Pancreas (tissue), 10 donors: ENCODE measurements at places on chromosomes 11 and 22.
A peak's percentile ranks its signal among the peaks of the same experiment; 100 is the strongest.

- H3K27ac ChIP-seq, result no peak overlapping the region
- H3K4me1 ChIP-seq, result no peaks in the 10 kb centered on the region
- no peaks in the 10 kb centered on the region for H3K36me3 ChIP-seq
- H3K4me3 ChIP-seq, result no peak overlapping the region
Measured at GRCh38 chr11:113496026-113496651, 20.9 kb upstream of the DRD2 start.

DNA sequence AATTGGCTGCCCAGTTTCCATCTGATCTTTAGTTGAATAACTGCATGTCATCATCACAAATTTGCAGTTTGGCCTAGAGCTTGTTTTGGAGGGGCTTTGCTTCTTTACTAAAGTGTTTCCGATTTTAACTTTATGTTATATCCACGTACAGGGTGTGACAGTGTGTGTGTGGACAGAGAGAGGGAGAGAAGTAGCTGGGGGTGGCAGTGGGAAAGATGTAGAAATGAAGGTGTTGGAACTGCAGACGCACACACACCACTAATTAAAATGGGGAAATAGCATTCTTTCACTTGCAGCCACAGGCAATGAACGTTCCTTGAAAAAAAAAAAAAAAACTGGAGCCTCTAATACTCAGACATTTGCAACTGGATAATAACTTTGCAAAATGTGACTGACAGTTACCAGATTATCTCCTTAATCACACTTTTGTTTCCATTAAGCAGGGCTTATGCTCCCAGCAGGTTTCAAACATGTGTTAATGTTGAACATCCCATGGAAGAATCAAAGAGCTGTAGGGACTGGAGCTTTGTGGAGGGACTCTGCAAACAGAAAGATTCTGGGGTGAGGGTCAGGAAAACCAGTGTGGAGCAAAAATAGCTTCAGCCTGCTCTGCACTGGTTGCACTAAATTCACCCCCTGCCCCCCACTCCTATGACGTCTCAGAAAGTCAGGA, 238.1 kb upstream of the TENM4 start:
- no peak overlapping the region for H3K4me3 ChIP-seq
- no peaks in the 10 kb centered on the region for H3K4me1 ChIP-seq
- no peak for DNase-seq
- no peak overlapping the region for H3K27ac ChIP-seq
- no peaks in the 10 kb centered on the region for H3K36me3 ChIP-seq
- no peaks in the 10 kb centered on the region for H3K27me3 ChIP-seq

DNA sequence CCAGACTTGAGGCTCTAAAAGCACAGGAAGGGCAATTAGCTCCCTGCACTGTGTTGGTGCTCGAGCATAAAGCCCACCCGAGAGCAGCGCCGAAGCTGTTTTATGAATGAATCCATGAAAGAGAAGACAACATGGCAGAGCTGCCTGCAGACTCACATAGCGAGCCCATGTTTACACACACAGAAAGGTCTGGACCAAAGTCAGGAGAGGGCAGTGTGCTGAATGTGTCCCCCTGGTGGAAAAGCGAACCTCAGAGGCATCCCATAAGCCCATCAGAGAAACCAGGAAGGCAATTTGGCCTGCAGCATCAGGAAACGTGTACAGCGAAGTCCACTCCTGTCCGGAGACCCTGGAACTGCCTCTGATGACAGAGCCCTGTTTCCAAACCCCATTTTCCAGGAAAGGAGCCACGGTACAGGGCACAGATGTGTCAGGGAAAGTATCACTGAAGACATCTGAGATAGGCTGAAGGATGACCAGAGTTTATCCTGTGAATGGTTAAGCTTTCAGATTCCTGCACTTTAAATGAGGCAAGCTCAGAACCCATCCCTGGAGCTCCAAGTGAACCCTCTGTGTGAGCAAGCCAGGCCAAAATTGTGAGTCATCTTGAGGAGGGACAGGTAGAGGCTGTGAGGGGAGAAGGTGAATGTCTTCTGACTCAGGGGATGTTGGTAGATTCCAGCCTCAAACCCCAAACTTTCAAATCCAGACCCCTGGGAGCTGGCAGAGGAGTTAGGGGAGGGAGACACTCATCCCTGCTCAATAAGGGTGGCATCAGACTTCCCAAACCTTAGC, 36.9 kb downstream of the CHRDL2 start:
- H3K4me1 ChIP-seq, result peaks cover 20% of the 10 kb centered on the region
- no peaks in the 10 kb centered on the region for H3K36me3 ChIP-seq
- H3K4me3 ChIP-seq, result no peak overlapping the region
- no peaks in the 10 kb centered on the region for H3K27me3 ChIP-seq
- H3K27ac ChIP-seq, result no peak overlapping the region

GRCh38 chr11:113142508-113142907, 171.9 kb upstream of the TTC12 start:
- no peaks in the 10 kb centered on the region for H3K27me3 ChIP-seq
- no peaks in the 10 kb centered on the region for H3K4me1 ChIP-seq
- no peak overlapping the region for H3K27ac ChIP-seq
- H3K4me3 ChIP-seq, result no peak overlapping the region
- DNase-seq, result no peak
- no peaks in the 10 kb centered on the region for H3K36me3 ChIP-seq

GRCh38 chr11:27184458-27185312, 144.1 kb downstream of the BBOX1 start:
- no peaks in the 10 kb centered on the region for H3K27me3 ChIP-seq
- no peak overlapping the region for H3K4me3 ChIP-seq
- no peaks in the 10 kb centered on the region for H3K36me3 ChIP-seq
- no peak overlapping the region for H3K27ac ChIP-seq
- DNase-seq, result no peak
- peaks cover 11% of the 10 kb centered on the region for H3K4me1 ChIP-seq

- H3K27me3 ChIP-seq, result no peaks in the 10 kb centered on the region
- DNase-seq, result no peak
- no peaks in the 10 kb centered on the region for H3K36me3 ChIP-seq
- no peaks in the 10 kb centered on the region for H3K4me1 ChIP-seq
Measured at GRCh38 chr11:1269957-1270356, 39.5 kb downstream of the TOLLIP start.

GRCh38 chr11:74468936-74469335, 1.6 kb upstream of the KCNE3 start:
- DNase-seq, result no peak
- no peaks in the 10 kb centered on the region for H3K27me3 ChIP-seq
- H3K4me3 ChIP-seq, result no peak overlapping the region
- H3K36me3 ChIP-seq, result no peaks in the 10 kb centered on the region

DNA sequence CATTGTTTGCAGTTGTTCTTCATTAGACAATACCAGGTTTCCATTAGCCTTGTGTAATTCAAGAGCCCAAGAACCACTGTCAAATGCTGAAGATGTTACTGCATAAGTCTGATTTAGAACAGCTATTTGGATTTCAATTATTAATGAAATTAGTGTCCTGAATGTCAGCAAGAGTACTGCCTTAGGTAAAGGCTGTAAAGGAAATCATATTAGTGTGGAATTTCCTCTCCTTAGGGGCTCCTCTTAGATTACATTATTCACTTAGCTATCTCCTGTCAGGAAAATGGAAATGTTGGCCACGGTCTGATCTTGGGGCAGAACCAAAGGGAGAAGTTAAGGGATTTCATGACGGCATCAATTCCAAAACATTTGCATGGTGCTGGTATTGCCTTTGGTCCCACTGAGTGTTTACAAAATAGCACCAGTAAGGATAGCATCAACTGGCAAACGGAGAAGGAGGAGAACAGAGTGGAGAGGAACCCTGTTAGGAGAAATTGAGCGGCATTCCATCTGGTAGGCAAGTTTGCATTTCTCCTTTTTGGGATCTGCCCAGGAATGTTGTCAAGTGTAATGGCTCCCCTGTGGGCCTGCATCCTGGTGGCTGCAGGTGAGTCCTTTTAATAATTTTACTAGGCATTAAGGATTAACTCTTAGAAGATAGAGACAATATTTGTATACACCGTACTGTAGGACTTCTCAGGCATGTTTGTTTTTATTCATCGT, at the start of gene HTR3B:
HTR3B (plus strand) TSS at position 418 of the 723 bp plus-strand sequence; CDS start at position 556, 138 bp downstream.
- no peak for DNase-seq
- no peak within 1 kb of the TSS for H3K27ac ChIP-seq
- H3K4me1 ChIP-seq, result peaks cover 8% of the 10 kb centered on the region
- no peaks in the 10 kb centered on the region for H3K36me3 ChIP-seq
- H3K27me3 ChIP-seq, result no peaks in the 10 kb centered on the region

DNA sequence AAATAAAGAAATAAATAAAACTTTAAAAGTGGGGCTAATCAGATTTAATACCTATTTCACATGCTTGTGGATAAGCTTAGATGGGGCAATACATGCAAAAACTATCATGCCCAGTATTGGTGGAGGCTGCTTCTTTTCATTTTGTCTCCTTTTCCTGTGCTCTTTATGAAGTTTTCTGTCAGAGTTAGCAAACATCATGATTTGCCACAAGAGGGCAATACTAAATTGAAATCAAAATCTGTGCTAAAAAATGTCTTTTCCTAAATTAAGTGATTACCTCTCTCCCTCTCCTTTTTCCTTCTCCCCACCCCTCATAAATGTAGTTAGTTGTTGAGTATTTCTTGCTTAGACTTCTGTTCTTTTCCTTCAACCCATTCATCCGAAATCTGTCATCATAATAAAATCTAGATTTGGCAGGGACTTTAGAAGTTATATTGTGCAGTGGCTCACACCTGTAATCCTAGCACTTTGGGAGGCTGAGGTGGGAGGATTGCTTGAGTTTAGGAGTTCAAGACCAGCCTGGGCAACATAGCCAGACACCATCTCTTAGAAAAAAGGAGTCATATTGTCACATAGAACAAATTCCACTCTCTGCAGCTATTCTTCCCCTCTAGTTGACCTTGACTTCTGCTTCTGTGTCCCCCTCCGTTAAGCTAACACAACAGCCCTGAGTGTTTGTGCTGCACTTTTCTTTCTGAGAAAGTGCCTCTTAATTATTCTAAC, 4.7 kb upstream of the ARHGAP42 start:
- H3K27me3 ChIP-seq, result no peaks in the 10 kb centered on the region
- no peaks in the 10 kb centered on the region for H3K4me1 ChIP-seq
- no peak overlapping the region for H3K27ac ChIP-seq
- no peak for DNase-seq
- no peak overlapping the region for H3K4me3 ChIP-seq

DNA sequence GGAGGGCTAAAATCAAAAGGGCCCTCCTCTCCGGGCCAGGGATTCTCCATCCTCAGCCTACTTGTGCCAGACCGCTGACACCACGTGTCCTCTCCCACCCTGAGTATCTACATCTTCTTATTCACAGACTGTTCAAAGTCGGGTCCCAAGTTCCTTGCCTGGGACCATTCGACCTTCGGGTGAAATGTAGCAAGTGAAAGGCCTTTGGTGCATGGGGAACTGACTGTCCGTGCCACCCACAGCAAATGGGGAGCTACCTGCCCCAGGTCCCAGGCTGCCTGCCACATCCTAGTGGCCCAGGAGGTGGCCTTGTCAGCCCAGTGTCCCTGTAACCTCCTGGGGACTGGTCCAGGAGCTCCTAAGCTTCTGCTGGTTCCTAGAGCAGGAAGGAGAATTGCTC, 67.3 kb downstream of the RTL6 start:
- H3K4me1 ChIP-seq, result no peaks in the 10 kb centered on the region
- H3K27ac ChIP-seq, result no peak overlapping the region
- no peak overlapping the region for H3K4me3 ChIP-seq
- DNase-seq, result no peak

GRCh38 chr11:498297-499181, 8.5 kb downstream of the RNH1 start:
- H3K4me3 ChIP-seq, result no peak overlapping the region
- H3K36me3 ChIP-seq, result peaks cover 39% of the 10 kb centered on the region
- H3K4me1 ChIP-seq, result no peaks in the 10 kb centered on the region
- H3K27ac ChIP-seq, result no peak overlapping the region

GRCh38 chr11:34145847-34146381, 40.5 kb downstream of the NAT10 start:
- H3K36me3 ChIP-seq, result peaks cover 50% of the 10 kb centered on the region
- DNase-seq, result no peak
- H3K27me3 ChIP-seq, result no peaks in the 10 kb centered on the region
- H3K27ac ChIP-seq, result no peak overlapping the region
- H3K4me1 ChIP-seq, result no peaks in the 10 kb centered on the region
- no peak overlapping the region for H3K4me3 ChIP-seq

DNA sequence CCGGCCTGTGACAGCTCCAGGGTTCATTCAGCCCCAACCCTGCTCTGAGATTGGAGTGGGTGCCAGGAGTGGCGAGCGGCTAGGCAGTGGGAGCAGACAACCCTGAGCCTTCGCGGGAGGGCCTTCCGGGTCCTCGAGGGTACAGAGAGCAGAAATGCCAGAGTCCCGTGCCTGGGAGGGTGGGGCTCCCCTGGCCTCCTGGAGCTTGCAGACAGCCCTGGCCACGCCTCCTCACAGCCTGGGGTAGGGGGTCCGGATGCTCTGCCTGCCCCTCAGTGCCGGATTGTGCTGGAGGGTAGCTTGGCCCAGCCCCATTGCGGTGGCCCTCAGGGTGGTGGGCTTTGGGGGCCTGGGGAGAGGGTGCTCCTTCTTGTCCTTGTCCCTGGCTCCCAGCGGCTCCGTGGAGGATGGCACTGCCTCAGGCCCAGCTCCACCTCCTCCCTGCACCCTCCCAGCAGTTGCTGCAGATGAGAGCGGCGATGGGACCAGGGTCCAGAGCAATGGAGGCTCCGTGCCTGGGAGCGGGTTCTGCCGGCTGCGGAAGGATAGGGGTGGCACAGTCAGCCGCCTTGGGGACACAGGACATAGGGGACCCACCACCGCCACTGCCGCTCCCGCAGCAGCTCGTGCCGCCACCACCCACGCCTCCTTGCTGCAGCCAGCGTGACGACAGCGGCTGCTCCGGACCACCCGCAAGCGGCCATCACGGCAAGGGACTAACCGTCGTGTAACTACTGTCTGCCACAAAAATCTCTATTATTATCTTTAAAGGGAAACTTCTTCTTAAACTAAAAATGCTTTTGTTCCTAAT, 34.9 kb upstream of the OR10G7 start:
- H3K36me3 ChIP-seq, result no peaks in the 10 kb centered on the region
- no peaks in the 10 kb centered on the region for H3K4me1 ChIP-seq
- no peak overlapping the region for H3K27ac ChIP-seq
- H3K4me3 ChIP-seq, result peak overlapping the region; percentile 39
- DNase-seq, result no peak
- H3K27me3 ChIP-seq, result no peaks in the 10 kb centered on the region
